Stimulated activated CD4-positive, alpha-beta T cell treated with anti-CD3 and anti-CD28 coated beads, Interleukin-15, amount 100 ng/mL, for 1 hour (primary cell): ENCODE measurements at places on chromosomes 7 and 10.

DNA sequence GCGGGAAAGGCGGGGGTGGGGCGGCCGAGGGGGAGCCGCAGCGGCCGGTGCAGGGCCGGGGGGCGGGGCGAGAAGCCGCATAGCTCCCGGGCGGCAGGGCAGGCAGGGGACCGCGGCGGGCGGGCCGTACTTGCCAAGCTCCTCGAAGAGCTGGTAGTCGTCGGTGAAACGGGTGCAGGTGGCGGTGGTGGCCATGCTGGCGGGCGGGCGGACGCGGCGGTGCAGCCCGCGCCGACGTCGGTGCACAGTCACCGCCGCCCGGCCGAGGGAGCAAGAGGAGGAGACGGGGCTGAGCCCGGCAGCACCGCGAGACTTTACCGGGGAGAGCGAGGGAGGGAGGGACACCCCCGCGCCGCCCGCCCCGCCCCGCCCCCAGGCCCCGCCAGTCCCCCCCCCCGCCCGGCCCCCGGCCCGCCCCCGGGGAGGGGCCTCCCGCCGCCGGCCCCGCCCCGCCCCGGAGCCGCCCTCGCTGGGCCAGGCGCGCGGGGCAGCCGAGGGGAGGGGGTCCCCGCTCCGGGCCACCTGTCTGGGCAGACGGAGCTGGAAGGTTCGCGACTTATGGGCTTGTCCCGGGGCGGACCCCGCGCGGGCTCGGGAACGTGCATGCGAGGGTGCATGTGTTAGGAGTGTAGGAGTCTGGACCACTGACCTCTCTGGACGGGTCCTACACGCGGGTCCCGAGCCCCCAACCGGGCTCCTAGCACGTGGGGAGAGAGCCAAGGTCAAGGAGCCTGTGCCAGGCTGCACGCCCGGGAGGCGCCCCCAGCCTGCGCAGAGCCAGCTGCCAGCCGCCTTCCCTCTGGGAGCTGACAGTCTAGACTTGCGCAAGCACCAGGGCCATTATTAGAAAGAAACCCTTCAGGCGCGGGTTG lies at the start of gene CAMK2G:
TSS of gene CAMK2G (minus strand) at position 289 of the 872 bp plus-strand sequence. CDS start at position 195, 94 bp downstream.
- peak; percentile 65 for DNase-seq

DNA sequence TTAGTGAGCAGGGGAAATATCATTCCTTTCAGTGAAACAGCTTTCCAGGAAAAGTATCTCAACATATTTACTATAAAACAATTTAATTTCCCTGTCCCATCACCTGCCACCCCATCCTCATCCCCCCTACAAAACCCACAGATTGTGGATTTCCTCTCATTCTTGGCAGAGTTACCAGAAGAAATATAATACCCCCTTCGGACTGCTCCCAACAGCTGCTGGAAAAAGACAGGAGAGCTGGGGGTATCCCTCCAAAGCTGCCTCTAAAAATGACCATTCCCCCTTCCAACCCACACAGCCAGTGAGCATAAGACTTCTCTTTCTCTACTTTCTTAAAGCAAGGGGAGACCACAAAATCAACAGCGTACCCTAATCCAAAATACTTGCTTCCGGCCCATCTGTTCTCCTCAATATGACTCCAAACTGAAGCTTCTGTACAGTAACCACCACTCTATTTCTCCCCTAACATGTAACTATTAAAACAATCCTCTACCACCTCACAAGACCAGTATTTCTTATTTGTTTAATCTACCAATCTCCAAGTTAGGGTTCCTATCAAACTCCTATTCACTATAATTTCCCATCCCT lies 7.8 kb downstream of the FBXW4 start:
- no peak for DNase-seq

- no peak for DNase-seq
Observed at GRCh38 chr7:143906895-143907294, 4.9 kb upstream of the TCAF1 start.

- DNase-seq, result peak; percentile 26
Observed at GRCh38 chr10:80664071-80664680, 126.5 kb downstream of the SH2D4B start.

- no peak for DNase-seq
Observed at GRCh38 chr10:21499701-21500577, 25.5 kb downstream of the SKIDA1 start.

- DNase-seq, result no peak
Observed at GRCh38 chr7:16785846-16786245, 19.0 kb downstream of the AGR2 start.
